WERI-Rb-1 (cell line): ENCODE measurements at places on chromosomes 1 and 21.

GRCh38 chr1:30652152-30652841, 71.1 kb downstream of the MATN1 start:
- DNase-seq: no peak

GRCh38 chr1:41681331-41682098, 197.0 kb upstream of the EDN2 start:
- DNase-seq: no peak

- no peak for DNase-seq
Measured at GRCh38 chr1:27335506-27336422, 6.1 kb upstream of the SYTL1 start.

DNA sequence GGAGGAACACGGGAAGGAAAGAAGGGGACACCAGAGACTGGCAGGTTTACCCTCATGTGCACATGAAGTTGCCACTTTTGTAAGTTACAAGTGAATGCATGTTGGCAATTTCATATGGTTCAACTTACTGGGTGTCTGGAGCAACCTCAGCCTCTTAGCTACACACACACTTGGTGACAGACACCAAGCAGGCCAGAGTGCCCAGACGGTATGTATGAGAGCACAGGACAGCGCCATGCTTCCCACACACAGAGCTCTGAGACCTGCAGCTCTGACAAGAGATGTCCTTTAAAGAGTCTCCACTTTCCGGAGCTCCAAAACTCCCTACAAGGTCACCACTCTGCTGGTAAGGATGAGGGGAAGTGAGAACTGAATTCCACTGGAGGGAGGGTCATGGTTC, 1.9 kb upstream of the TRABD2B start:
- no peak for DNase-seq

DNA sequence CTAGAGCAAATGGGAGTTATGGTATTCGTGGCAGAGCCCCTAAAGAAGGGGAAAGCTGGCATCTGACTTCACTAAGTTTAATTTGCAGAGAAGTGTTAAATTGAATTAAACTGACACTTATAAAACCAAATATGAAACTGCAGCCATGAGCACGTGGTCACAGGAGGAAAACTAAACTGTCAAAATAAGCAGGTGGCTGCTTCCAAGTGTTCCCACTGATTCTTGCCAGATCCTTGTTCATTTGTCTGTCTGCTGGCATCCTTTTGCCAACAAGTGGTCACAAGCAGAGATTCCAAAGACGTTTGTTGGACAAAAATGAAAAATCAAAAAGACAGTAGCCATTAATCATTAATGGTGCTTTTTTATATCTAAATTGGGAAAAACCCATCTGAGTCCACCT, 6.5 kb upstream of the CELA2B start:
- no peak for DNase-seq

GRCh38 chr1:72051538-72051937, 230.8 kb downstream of the NEGR1 start:
- DNase-seq: no peak

- DNase-seq: no peak
Measured at GRCh38 chr1:156097499-156098178, 15.4 kb upstream of the MEX3A start.

DNA sequence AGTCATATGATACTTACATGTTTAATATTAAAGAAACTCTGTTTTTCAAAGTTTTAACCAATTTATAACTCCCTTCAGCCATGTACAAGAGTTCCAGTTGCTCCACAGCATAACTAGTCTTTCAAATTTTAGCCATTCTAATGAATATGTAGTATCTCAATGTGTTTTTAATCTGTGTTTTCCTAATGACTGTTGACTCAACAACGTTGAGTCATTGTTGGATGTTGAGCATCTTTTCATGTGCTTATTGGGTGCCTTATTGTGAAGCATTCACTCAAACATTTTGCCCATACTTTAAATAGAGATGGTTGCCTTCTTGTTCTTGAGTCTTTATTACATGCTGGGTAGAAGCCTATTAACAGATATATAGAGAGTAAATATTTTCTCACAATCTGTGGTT, 240.2 kb upstream of the LYPLAL1 start:
- DNase-seq: no peak

- no peak for DNase-seq
Measured at GRCh38 chr1:215376544-215377264, 190.4 kb upstream of the KCTD3 start.
